Suprapubic skin (tissue), 4 donors: ENCODE measurements at places on chromosomes 12 and 14. TPM values are rescaled to one million over a fixed set of nuclear protein-coding genes. Genes with fewer than 3 reads are reported as not detected.
A peak's percentile ranks its signal among the peaks of the same experiment; 100 is the strongest.

KLRC1 gene
- not detected for total RNA-seq

RNASE11 gene
- not detected for total RNA-seq

RERG gene
- total RNA-seq, result 13.8 TPM

SLC7A8 gene
- total RNA-seq, result 46.5 TPM

SERPINA9 gene
- 2.1 TPM for total RNA-seq

PPP1R1A gene
- 4.5 TPM for total RNA-seq

FGD6 gene
- total RNA-seq, result 16.2 TPM

WNT5B gene
- 8.4 TPM for total RNA-seq

DNA sequence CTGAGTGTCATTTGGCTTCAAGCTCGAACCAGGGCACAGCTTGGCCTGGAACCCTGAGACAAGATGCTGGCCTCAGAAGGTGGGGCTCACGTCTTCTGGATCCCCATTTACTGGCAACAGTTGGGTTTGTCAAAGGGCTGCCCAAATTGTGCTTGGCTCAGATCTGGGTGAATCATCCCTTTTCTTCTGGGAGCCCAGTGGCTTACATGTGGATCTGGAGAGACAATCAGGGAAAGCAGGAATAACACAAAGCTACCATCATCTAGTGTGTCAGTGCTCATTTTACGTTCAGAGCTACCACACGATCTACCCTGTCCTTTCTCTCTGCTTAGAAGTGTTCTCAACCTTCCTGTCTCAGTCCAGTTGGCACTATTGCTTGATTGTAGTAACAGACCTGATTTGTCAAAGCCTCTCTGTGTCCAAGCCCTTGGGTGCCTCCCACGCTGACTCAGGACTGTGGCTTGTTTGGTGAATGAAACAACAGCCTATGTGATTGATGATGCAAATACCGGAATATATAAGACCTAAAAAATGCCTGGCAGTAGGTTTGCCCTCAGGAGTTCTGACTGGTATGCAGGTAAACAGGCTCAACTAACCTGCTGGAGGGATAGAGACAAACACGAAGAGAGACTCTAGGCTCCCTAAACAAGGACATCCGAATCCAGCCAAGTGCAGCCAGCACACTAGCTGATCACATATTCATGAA is 974.3 kb downstream of the VRK1 start:
- H3K27ac ChIP-seq, result peak overlapping the region; percentile 44
- no peaks in the 10 kb centered on the region for H3K27me3 ChIP-seq
- H3K4me3 ChIP-seq, result no peak overlapping the region

GRCh38 chr14:52951681-52952554 is 1.1 kb upstream of the FERMT2 start:
- peaks cover 8% of the 10 kb centered on the region for H3K27me3 ChIP-seq
- no peak for DNase-seq
- peak overlapping the region; percentile 87 for H3K4me3 ChIP-seq
- H3K36me3 ChIP-seq, result no peaks in the 10 kb centered on the region
- peak overlapping the region; percentile 97 for H3K27ac ChIP-seq

GRCh38 chr12:30813525-30814294 is 59.0 kb upstream of the CAPRIN2 start:
- H3K27ac ChIP-seq, result no peak overlapping the region
- no peak overlapping the region for H3K4me3 ChIP-seq
- no peaks in the 10 kb centered on the region for H3K36me3 ChIP-seq
- DNase-seq, result no peak
- no peaks in the 10 kb centered on the region for H3K27me3 ChIP-seq

GRCh38 chr12:84696281-84696680 is 216.3 kb downstream of the SLC6A15 start:
- H3K4me1 ChIP-seq, result no peaks in the 10 kb centered on the region
- no peak for DNase-seq
- no peaks in the 10 kb centered on the region for H3K27me3 ChIP-seq
- no peak overlapping the region for H3K4me3 ChIP-seq
- no peaks in the 10 kb centered on the region for H3K36me3 ChIP-seq
- H3K27ac ChIP-seq, result no peak overlapping the region

GRCh38 chr12:52434760-52435530 is 774 bp upstream of the KRT75 start:
- peak overlapping the region; percentile 33 for H3K27ac ChIP-seq
- peaks cover 14% of the 10 kb centered on the region for H3K4me1 ChIP-seq

DNA sequence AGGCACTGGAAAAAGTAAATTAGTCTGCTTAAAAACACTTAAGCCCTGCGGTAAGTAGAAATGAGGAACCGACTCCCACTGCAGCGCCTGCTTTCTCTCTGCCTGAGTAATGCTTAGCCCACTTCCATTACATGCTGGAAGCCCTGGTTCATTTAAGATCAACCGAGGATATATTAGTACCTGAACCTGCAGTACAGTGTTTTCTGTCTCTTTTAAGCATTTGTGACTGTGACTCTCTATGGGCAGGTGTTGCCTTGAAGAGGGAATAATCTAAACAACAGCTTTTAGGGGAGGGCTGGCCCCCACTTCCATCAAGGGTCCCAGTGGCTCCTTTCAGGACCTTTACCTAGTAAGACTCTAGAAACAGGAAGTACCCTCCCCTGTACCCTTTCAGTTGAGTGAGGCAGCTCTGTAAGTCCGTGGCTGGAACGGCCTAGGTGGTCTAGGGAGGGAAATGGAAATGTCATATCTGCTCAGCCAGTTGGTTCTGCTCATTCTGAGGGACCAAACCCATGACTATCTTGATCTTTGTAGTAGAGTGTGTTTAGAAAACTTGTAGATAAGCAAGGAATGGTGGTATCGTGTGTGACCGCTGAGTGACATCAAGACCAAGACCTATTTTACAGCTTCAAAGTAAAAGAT is 56.2 kb downstream of the FNTB start:
- H3K27me3 ChIP-seq, result no peaks in the 10 kb centered on the region
- H3K4me3 ChIP-seq, result no peak overlapping the region
- H3K27ac ChIP-seq, result no peak overlapping the region
- H3K4me1 ChIP-seq, result peaks cover 10% of the 10 kb centered on the region
- peaks cover 53% of the 10 kb centered on the region for H3K36me3 ChIP-seq

GRCh38 chr12:104498211-104498801 is 41.6 kb downstream of the CHST11 start:
- no peaks in the 10 kb centered on the region for H3K4me1 ChIP-seq
- no peak overlapping the region for H3K4me3 ChIP-seq
- no peaks in the 10 kb centered on the region for H3K27me3 ChIP-seq
- H3K36me3 ChIP-seq, result no peaks in the 10 kb centered on the region
- H3K27ac ChIP-seq, result no peak overlapping the region

GRCh38 chr12:95318071-95318545 is 100.5 kb downstream of the VEZT start:
- H3K27ac ChIP-seq, result no peak overlapping the region
- no peaks in the 10 kb centered on the region for H3K36me3 ChIP-seq
- no peaks in the 10 kb centered on the region for H3K27me3 ChIP-seq
- H3K4me3 ChIP-seq, result no peak overlapping the region
- DNase-seq, result no peak
- no peaks in the 10 kb centered on the region for H3K4me1 ChIP-seq

DNA sequence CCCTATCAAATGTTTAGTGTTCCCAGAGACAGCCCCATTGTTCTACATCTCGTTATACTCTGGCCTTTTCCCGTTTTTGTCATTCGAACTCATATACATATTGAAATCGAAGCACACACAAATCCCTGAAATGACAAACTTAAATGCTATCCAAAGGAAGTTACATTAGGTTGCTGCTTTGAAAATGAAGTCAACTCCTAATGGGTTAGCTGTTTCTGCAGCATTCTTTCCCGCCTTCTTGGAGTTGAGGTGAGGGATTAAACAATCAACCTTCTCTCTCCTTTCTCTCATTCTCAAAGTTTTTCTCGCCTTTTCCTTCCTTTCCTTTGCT is 642 bp upstream of the PHC1 start:
- DNase-seq, result no peak
- H3K36me3 ChIP-seq, result no peaks in the 10 kb centered on the region
- H3K27me3 ChIP-seq, result no peaks in the 10 kb centered on the region
- H3K4me3 ChIP-seq, result peak overlapping the region; percentile 75

DNA sequence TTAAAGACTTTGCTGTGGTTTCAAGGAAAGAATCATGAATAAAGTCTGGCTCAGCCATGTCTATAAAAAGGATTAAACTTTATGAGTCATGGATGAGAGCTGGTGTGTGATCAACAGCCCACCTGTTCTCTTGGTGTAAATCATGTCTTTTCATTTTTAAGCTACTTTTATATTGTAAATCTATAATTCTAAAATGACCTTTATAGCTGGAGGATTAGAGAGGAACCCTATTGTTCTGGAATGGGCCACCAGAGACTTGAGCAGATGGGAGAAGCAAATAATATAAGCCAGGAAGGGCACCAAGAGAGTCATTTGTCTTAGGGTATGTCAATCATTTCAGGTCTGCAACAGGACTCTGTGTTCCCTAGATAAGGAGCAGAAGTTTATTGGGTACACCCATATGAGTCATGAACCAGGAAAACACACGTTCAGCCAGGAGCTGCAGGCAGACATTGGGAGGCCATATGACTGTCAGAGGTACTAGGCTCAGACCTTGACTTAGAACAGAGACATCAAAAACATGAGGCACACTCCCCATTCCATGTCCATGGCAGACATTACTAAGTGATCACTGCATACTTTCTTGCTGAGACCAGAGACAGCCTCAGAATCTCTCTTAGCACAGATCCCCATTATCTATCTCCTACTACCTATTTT is 49.3 kb downstream of the NDUFA12 start:
- H3K4me1 ChIP-seq, result peaks cover 26% of the 10 kb centered on the region
- no peak for DNase-seq
- H3K27me3 ChIP-seq, result peaks cover under 1% of the 10 kb centered on the region
- no peak overlapping the region for H3K27ac ChIP-seq

- peaks cover 72% of the 10 kb centered on the region for H3K4me1 ChIP-seq
- no peaks in the 10 kb centered on the region for H3K27me3 ChIP-seq
- DNase-seq, result no peak
- H3K4me3 ChIP-seq, result no peak overlapping the region
- H3K27ac ChIP-seq, result peak overlapping the region; percentile 53
Observed at GRCh38 chr12:13211191-13211858, 14.8 kb downstream of the EMP1 start.

DNA sequence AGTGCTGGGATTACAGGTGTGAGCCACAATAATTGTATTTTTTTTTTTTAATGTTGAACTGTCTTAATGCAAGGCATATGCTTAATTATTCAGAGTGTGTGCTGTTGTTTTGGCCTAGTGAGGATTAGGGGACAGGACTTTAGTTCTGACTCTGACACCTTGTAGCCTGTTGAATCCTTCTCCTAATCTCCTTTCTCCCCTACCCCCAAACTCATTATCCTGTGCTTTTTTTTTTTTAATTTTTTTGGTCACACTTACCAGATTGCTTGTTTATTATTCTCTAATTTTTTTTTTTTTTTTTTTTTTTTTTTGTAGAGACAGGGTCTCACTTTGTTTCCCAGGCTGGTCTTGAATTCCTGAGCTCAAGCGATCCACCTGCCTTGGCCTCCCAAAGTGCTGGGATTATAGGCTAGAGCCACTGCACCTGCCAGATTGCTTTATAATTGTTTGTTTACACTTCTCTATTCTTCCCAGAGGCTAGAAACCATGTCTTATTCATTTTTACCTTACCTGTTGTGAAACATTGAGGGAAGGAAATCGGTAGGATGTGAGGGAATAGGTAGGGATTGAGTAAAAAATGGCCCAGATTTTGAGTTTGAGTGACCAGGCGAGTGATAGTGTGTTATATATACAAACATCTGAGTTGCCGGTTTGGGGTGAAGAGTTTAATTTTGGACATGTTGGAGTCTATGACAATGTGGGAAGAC is 32.2 kb downstream of the DIP2B start:
- peaks cover 65% of the 10 kb centered on the region for H3K4me1 ChIP-seq
- peak overlapping the region; percentile 84 for H3K27ac ChIP-seq
- H3K27me3 ChIP-seq, result no peaks in the 10 kb centered on the region
- H3K4me3 ChIP-seq, result peak overlapping the region; percentile 16
- DNase-seq, result no peak
- H3K36me3 ChIP-seq, result no peaks in the 10 kb centered on the region

DNA sequence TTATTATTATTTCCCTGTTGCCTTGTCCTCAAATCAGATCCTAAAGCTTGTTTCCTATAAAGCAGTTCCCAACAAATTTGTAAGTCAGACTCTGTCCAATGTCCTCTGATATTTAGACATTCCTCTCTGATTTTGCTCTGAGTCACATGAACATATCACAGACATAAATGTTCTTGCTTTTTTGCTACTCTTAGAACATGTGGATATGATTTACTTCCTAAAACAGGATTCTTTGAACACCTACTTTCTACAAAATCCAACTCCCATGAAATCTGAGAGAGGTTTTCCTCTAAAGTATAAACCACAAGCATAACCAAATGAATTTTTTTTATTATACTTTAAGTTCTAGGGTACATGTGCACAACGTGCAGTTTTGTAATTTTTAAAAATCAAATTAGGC is 181.3 kb upstream of the SLC38A2 start:
- H3K27ac ChIP-seq, result peak overlapping the region; percentile 82
- H3K4me1 ChIP-seq, result peaks cover 64% of the 10 kb centered on the region
- no peak overlapping the region for H3K4me3 ChIP-seq
- no peaks in the 10 kb centered on the region for H3K36me3 ChIP-seq

DNA sequence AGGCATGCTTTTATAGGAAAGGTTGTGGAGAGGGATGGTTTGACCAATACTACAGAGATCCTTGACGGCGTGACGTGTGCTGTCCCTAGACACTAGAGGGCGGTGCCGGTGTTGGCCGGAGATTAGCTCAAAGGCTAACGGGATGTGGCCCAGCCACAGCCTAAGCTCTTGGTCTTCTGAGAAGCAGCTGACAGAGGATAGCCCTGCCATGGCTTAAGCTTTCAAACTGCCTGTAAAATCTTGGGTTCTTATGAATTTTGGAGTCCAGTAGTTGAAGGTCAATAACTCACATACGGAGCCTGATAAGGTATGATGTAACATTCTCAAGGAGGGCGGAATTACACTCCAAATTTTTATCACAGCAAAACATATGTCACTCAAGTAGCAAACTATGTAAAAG is 515.7 kb upstream of the ATXN7L3B start:
- no peak overlapping the region for H3K4me3 ChIP-seq
- DNase-seq, result no peak
- no peaks in the 10 kb centered on the region for H3K4me1 ChIP-seq
- H3K27ac ChIP-seq, result no peak overlapping the region
